ENCODE measurements at places on chromosomes 7 and 10.

DNA sequence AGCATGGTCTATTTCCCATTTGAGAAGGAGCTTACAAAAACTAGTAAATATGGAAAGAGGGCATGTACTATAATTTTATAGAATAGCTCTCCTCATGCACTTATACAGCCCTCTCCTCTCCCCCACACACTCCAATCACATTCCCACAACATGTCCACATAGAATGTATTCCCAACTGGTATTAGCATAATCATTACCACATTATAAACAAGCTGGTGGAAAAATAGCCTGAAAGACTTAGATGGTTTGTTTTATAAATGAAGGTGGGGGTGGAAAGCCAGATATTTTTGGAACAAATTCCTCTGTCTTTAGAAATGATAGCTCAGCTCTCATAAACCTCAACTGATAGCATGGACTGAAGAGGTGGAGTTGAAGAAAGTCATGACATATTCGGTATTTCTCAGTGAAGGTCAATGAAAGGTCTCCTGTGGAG is 410.1 kb downstream of the SUGCT start:
- DNase-seq = peak; percentile 39

DNA sequence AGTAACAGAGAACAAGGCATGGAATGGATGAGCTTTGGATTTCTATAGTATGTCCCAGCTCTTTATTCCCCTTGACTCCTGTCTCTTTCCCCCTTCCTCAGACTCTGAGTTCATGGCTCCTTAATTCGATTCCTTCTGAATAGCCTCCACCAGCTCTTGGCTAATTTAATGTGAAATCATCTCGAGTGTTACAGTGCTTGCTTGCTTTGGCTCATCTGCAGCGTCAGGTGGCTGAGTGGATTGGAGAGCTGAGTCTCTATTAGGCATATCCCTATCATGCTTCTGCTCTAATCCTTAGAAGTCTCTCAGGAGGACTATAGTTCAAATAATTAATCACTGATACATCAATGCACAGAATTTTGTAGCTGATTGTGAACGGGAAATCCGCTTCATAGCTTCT is 134.6 kb downstream of the LRRC4 start:
- no peak for DNase-seq

GRCh38 chr7:140159497-140159896 is 17.3 kb downstream of the KDM7A start:
- DNase-seq = peak; percentile 65

DNA sequence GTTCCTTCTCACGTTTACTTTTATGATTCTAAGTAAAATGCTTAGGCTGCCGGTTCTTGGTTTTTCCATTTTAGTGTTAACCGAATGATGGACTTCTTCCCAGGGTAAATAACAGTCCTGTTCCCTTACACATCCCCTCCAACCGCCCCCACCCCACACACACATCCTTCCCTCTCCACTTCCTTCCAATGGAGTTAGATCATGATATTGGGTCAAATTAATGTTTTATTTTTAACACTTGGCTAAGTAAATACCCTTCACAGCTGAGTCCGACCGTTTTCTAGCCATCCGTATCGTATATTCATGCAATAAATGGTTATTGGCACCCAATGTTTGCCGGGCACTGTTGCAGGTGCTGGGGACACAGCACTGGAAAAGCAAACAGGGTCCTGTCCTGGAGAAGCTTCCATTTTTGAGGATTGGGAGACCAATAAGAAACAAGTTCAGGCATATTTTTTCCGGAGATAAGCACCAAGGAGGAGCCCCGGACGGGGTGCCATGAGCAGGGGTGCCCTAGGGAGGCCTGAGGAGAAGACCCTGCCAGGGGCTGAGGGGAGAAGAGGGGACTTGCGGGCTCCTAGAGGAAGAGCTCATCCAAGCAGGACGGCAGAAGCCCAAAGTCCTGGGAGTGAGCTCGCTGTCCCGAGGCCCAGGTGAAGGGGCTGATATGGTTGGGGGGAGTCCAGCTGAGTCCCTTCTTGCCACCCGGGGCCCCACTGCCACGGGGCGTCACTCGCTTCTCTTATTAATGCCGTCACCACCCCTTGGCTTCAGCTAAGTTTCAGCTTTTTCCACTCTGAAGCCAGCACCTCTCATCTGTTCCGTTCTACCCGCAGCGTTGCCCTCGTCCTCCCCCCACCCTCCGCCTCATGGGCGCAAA is 126.0 kb upstream of the RET start:
- no peak for DNase-seq

GRCh38 chr10:131702531-131703356 is 198.1 kb upstream of the PPP2R2D start:
- no peak for DNase-seq

- no peak for DNase-seq
Measured at GRCh38 chr10:27624941-27625340, 120.7 kb downstream of the MKX start.

- DNase-seq = peak; percentile 3
Measured at GRCh38 chr7:140275069-140275965, 98.5 kb upstream of the KDM7A start.

GRCh38 chr7:32218741-32219288 is 148.6 kb upstream of the PDE1C start:
- no peak for DNase-seq

GRCh38 chr7:45593877-45594276 is 19.7 kb downstream of the ADCY1 start:
- DNase-seq = no peak

GRCh38 chr7:29341156-29341555 is 146.6 kb downstream of the CHN2 start:
- no peak for DNase-seq

DNA sequence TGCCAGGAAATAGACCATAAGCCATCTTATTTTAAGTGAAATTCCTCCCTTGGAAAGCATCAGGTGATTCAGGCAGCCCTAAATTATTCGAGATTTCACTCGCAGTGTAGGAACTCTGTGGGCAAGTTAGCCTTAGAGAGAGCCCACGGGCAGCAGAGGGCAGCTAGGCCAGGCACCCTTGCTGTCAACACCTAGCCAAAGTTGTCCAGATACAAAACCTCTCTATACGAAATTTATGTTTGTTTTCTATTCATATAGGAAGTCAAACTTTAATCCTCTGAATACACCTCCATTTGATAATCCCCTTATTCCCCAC is 1043.5 kb downstream of the GATA3 start:
- DNase-seq = no peak

DNA sequence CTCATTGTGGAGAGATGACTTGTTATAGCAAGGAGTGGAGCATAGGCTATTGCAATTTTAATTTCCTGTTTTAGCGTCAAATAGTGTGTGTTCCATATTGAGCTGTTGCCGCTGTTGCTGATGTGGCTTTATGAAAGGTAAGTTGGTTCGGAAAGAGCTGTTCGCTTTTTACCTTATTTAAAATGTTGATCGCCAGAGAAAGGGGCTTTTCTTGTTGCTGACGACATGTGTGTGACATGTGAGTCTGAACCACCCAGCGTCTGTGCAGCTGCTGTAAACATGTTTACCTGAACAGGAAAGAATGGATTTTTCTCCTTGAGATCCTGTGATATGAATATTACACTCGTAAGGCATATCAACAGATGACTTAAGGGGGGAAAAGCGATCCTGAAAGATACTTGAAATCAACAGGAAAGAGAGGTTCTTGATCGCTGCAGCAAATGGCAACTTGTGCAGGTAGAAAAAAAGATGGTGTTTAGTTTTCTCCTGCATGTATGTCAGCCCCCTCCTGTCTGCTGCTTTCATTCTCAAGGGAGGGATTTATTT is 2.5 kb downstream of the ZEB1 start:
- no peak for DNase-seq

- no peak for DNase-seq
Measured at GRCh38 chr10:25068152-25069058, 52.0 kb downstream of the THNSL1 start.

GRCh38 chr7:94391726-94392392 is 2.8 kb upstream of the COL1A2 start:
- no peak for DNase-seq

DNA sequence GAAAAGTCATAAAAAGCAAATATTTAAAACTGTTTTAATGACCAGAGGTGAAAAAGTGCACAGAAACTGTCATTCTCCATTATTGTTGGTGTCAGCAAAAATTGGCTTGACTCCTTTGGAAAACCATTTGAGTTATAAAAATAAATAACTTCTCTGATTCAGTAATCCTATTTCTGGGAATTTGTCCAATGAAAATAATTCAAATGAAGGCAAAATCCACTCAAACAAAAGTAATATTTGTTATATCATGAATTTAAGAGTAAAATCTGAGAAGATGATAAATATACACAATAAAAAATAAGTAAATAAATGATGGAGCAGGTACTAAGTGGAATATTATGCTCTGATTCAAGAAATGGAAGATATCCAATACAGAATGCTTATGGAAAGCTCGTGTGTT is 326.6 kb upstream of the KLF6 start:
- no peak for DNase-seq

GRCh38 chr10:120741396-120741795 is 109.8 kb upstream of the WDR11 start:
- no peak for DNase-seq

DNA sequence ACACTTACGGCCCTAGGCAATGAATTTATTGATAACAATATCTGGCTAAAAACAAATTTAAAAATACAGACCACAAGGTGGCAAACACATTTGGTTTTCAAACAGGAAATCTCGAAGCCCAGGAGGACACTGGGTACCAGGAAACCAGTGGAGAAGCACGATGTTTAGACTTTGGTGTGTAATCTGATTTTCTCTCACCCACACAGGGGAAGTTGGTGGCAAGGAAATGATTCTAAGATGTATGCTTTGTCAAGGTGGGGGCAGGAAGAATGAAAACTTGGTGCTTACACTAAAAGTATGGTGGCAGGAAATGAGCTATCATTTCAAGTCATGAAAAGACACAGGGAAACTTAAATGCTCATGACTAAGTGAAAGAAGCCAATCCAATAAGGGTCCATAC is 113.2 kb upstream of the ANKRD1 start:
- no peak for DNase-seq

DNA sequence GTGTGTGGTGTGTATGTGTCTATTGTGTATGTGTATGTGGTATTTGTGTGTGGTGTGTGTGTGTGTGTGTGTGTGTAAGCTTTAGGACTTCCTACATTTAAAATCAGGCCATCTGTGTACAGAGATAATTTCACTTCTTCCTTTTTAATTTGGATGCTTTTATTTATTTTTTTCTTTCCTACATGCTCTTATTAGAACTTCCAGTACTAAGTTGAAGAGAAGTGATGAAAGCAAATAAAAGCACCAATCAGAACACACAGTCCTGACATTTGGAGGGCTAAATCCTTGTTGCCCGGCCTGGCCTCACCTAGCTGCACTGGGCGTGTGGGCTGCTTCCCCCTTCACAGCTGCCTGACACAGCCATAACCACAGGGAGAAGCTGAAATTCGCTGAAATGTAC is 3.8 kb upstream of the MRC1 start:
- DNase-seq = no peak

- DNase-seq = no peak
Measured at GRCh38 chr7:107582875-107583274, 2.8 kb downstream of the BCAP29 start.

DNA sequence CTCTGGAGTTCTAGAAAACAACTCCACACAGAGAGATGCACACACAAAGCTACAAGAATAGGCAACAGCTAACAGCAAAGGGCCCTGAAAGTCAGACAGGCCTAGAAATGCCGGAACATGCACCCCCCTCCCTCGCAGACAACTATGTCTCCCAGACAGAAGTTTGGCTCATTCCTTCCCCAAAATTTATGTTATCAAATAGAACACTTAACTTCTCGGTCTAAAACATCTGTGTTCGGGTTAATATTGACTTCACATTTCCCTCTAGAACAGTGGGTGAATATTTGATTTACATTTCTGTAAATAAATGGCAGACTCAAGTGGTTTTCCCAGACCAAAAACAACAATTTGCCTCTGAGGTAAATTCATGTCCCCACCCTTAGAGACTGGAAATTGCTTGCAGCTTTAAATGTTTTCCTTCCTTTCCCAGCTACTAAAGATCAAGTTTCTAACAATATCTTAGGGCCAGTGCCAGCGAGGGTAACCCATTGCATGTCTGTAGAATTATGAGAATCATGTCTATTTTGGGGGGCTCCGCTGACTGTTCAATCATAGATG is 92.5 kb upstream of the INHBA start:
- no peak for DNase-seq

DNA sequence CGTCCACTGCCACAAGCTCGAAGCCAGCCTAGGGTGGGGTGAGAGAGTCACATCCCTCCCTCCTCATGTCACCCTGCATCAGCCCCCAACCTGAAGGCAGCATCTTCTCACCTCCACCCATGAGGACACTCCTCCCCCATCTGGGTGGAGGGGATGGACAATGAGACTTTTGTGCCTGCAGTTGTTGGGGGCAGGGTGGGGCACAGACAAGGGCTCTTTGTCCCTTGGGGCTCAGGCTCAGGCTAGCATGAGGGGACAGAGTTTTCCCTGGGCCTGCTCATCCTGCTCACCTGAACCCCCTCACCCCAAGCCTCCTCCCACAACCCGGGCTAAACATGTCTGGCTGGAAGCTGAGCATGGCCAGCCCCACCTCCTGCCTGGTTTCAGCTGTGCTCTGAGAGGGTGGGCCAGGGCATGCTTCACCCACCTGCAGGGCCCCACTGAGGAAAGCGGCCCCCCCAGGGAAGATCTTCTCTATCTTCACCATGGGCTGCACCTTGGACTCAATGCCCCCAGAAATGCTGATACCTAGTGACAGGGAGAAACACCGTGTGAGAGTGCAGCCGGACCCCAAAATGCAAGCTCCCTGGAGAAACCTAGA is 9.3 kb downstream of the LZTS2 start:
- no peak for DNase-seq

- DNase-seq = no peak
Measured at GRCh38 chr10:87915989-87916388, 52.6 kb downstream of the PTEN start.

- DNase-seq = no peak
Measured at GRCh38 chr7:149147752-149148653, 750 bp downstream of the ZNF398 start.

- no peak for DNase-seq
Measured at GRCh38 chr10:68813559-68813958, 13.8 kb upstream of the STOX1 start.

DNA sequence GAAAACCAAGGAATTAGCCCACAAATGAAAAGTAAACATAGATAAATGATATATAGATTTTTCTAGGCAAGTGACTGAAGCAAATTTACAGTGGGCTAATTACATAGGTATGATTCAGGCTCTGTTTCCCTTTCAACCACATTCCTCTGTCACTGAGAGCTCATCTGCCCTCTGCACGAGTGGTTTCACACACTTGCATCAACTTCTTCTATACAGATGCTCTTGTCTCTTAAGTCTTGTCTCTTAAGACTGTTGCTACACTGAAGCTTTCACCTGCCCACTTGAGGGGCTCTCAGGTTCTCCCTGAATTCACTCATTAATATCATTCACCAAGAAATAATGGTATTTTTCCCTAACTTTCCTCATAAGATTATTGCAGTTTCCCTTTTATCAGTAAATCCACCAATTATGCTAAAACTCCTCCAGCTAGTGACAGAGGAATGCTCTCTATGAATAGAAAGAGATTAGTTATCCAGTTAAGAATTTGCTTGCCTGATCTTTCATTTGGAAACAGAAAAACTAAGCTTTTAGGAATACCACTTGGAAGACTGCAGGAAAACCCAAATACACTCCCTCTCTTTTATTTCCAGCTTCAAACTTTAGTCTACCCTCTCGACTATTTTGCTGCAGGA is 95.7 kb downstream of the ELAPOR2 start:
- DNase-seq = peak; percentile 2

GRCh38 chr10:62183442-62183841 is 85.2 kb downstream of the RTKN2 start:
- DNase-seq = no peak

- DNase-seq = no peak
Measured at GRCh38 chr10:86345859-86346798, 20.5 kb downstream of the GRID1 start.

Data from AG09309 (cell line).